ENCODE measurements at places on chromosomes 1 and 21.
A peak's percentile ranks its signal among the peaks of the same experiment; 100 is the strongest.

- no peak for DNase-seq
Observed at GRCh38 chr1:115506924-115507589, 134.7 kb upstream of the VANGL1 start.

DNA sequence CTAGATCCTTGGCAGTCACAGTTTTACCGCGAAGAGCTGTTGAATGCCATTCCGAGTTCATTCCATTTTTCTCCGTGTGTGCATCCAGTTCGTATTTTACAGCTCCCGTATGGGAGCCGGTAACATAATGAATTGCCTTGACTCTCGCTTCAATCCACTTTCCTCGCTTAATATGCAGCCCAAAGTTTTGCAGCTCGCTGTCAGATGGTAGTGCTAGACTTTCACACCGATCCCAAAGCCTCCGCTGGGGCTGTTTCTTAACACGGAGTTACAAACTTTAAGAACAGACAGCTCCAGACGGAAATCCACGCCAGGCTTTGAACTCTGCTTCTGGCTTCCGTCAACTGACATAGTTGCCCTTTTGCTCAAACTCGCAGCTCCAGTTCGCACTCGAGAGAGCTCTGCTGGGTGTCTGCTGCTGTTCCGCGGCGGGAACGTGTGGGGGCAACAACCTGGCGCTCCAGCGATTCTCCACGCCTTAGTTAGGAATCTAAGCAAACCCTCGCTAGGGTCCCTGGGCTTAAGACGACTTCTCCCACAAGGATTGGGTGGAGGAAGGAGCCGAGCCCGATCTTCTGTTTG, 3.5 kb upstream of the ARID1A start:
- peak; percentile 84 for DNase-seq

- DNase-seq = no peak
Observed at GRCh38 chr1:199202331-199202730, 563.5 kb downstream of the PTPRC start.

- DNase-seq = no peak
Observed at GRCh38 chr1:17136936-17137335, 17.7 kb upstream of the PADI2 start.

- DNase-seq = no peak
Observed at GRCh38 chr1:173562813-173563212, 40.1 kb downstream of the SLC9C2 start.

DNA sequence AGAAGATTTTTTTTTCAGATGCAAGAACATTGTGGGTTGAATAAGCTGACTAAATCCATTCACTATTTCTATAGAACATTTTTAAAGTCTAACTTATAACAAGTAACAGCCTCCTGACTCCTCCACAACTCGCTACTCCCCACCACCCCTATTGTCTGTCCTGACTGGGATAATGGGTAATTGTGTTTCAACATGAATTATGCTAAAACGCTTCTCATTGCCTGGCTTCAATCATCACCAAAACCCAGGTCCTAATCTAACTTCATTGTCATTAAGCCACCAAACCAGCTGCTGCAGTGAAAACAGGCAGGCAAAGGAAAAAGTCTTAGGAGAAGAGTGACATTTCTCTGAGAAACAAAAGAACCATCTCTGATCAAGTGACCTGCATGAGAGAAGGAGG, 30.0 kb downstream of the TNR start:
- no peak for DNase-seq

GRCh38 chr1:33332357-33332789, 11.5 kb upstream of the A3GALT2 start:
- no peak for DNase-seq

DNA sequence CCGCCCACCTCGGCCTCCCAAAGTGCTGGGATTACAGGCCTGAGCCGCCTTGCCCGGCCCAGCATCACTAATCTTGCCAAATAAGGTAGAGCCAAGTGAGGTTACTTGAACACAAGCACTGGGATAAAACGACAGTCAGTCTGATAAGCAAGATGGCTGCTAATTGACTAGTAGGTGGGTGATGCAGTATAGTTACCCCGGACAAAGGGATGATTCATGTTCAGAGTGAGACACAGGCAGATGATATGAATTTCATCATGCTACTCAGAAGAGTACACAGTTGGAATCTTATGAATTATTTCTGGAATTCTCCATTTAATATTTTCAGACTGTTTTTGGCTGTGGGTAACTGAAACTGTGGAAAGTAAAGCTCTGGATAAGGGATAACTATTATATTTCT, 178.4 kb downstream of the USP25 start:
- DNase-seq = no peak

- no peak for DNase-seq
Observed at GRCh38 chr1:51750218-51750617, 128.3 kb downstream of the NRDC start.

GRCh38 chr1:149914545-149914944, 3.1 kb downstream of the SV2A start:
- no peak for DNase-seq

DNA sequence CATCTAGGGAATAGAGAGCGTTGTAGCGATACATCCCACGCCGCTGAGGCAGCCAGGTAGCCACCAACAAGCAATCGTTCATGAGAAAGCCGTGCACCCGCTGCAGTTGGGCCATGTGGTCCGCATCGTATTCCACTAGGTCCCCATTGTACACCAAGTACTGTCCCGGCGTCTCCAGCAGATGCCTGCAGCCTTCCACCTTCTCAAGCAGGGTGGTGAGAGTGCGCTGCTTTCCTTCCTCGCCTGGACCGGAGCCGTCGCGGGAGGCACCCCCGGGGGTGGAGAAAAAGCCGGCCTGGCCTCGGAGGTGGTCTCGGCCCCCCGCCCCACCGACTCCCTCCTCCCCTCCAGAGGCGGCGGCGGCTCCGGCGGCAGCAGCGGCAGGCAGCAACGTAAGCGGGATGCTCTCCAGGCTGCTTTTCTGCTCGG, 595 bp downstream of the EXOC8 start:
- DNase-seq = no peak

- DNase-seq = no peak
Observed at GRCh38 chr1:199995096-199995685, 32.3 kb upstream of the NR5A2 start.

GRCh38 chr1:154556422-154556821, 2.0 kb downstream of the UBE2Q1 start:
- no peak for DNase-seq

GRCh38 chr1:85464497-85465098, 361 bp downstream of the DDAH1 start:
- DNase-seq = no peak

DNA sequence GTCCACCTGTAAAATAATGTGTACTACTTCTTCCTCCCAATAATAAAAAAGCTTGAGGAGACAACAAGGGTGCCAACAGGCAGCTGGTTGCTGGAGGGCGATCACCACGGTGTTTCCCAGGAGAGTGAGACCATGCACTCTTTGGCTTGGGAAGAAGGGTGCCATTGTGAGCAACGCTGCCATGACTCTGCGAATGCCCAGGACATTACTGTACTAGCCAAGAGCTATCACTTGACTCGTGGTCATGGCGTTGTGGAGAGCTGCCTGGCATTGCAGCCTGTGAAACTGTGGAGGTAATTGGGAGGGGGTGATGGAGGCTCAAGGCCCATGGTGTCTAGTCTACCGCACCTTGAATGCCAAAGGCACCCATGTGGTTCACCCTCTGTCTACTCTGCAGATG, 14.6 kb upstream of the PRMT2 start:
- DNase-seq = no peak

GRCh38 chr1:78839704-78840277, 166.7 kb downstream of the ADGRL4 start:
- no peak for DNase-seq

- no peak for DNase-seq
Observed at GRCh38 chr1:86228546-86228945, 72.0 kb upstream of the COL24A1 start.

DNA sequence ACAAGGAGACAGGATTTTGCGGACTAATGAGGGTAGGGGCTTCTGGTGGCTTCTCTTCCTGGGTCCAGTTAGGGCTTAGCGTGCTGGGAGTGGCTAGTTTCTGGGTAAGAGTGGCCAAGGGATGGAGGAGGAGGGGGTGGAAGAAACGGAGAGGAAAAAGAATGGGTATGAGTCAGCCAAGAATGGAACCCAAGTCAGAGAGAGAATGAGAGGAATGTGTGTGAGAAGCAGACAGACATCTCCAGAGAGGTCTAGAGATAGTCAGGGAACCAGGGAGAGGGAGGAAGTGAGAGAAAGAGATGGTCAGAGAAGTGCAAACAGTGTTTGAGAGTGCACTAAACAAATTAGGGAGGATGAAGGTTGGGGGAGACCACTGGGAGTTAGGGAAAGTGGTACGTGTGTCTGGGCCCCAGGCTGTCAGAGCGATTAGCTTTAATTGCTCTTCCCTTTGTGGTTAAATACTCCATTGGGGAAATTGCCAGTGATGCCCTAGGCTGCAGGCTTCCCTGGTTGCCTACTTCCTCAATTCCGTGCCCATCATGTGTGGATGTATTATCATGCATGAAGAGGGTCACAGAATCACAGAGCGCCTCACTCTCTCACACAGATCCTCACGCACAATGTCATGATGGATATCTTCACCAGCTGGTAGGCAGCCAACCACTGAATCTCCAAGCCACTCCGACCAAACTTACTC, 1.4 kb downstream of the PEA15 start:
- no peak for DNase-seq

DNA sequence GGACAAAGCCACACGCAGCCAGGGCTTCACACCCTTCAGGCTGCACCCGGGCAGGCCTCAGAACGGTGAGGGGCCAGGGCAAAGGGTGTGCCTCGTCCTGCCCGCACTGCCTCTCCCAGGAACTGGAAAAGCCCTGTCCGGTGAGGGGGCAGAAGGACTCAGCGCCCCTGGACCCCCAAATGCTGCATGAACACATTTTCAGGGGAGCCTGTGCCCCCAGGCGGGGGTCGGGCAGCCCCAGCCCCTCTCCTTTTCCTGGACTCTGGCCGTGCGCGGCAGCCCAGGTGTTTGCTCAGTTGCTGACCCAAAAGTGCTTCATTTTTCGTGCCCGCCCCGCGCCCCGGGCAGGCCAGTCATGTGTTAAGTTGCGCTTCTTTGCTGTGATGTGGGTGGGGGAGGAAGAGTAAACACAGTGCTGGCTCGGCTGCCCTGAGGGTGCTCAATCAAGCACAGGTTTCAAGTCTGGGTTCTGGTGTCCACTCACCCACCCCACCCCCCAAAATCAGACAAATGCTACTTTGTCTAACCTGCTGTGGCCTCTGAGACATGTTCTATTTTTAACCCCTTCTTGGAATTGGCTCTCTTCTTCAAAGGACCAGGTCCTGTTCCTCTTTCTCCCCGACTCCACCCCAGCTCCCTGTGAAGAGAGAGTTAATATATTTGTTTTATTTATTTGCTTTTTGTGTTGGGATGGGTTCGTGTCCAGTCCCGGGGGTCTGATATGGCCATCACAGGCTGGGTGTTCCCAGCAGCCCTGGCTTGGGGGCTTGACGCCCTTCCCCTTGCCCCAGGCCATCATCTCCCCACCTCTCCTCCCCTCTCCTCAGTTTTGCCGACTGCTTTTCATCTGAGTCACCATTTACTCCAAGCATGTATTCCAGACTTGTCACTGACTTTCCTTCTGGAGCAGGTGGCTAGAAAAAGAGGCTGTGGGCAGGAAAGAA, 8.1 kb downstream of the PSRC1 start:
- DNase-seq = no peak

- DNase-seq = no peak
Observed at GRCh38 chr1:224180783-224181452, 2.1 kb upstream of the DEGS1 start.

DNA sequence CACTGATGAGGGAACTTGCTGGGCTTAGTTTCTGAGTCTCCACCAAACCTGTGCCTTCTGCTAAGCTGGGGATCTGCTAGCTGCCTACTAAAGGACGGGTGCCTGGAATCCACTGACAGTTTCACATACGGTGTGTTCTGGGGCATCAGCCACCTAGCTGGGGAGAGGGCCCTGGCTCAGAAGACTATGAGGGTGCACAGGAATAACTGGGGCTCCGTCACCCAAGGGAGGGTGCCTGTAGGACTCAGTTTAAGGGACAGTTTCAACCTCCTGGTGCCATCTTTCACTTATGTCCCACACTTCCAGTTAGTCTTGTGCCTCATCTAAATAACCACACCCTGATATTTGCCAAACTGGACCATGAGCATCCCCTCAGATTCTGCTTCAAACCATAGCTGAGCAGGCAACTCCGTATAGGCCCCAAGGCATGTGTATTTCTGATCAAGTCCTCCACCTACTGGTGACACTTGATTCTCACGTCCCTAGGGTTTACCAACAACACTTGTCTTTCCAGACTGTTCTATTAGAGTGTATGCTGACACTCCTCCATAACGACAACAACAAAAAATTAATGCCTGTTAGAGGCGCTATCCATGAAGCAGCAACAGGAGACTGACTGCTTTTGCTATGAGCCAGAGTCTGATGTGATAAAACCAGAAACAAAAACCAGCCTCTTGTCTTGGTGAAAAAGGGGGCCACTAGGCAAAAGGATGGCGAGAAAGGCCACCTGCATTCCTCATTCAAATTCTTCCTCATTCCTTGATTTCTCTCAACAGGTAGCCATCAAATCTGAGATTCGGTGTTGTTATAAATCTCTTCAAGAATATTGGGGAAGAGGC, 55.0 kb upstream of the PAXBP1 start:
- DNase-seq = peak; percentile 28

DNA sequence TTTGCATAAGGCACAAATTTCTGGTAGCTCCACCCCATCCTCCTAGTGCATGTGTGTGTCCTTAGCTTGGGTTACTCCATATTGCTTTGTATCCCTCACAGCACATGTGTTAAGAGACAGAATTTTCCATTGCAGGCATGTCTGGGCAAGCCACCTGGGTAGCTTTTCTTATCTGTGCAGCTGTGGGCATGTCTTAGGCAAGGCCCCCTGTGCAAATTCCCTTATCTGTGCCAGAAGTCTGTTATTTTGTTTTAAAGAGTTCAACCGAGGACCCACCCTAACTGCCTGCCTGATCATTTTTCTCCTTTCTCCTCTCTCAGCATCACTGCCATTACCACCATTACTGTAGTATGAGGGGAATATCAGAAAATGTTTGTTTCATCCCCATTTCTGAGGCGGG, 131.9 kb downstream of the CYYR1 start:
- no peak for DNase-seq

DNA sequence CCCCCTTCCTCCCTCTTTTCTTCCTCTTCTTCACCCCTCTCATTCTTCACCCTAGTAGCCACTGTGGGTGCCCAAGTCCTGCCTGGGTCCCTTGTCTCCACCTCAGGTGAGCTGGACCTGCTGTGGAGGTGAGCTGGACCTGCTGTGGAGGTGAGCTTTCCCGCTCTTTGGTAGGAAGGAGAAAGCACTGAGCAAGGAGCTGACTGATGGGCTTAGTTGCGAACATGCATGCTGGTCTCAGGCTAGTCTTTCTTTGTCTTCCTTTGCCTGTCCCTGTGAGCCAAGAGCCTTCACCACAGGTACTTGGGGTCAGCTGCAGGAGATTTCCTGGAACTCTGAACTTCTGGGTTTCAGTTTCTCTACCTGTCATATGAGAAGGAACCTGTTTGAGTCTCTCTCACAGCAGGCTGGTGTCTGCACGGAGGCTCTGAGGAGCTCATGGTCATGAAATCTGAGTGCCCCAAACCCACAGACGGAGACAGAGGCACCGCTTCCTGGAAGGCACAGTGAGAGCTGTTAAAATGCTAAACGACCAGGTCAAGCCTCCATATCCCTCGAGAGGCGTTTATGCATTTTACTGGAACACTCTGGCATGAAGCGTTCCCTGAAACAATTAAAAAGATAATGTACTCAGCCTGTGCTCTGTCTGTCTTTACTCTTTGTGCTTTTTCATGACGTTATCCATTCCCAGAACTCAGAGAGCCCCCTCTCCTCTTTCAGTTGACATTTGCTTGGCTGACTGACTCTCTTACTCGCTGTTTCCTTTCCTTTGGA, 69.5 kb downstream of the RHOU start:
- DNase-seq = peak; percentile 21

Measured in CD4-positive, alpha-beta T cell treated with Interleukin-6 at 100 ng/mL for 8 hours (primary cell).